ENCODE measurements at places on chromosomes 5 and 9.

GRCh38 chr9:132207215-132207614, 45.4 kb downstream of the NTNG2 start:
- no peak for DNase-seq

GRCh38 chr5:80738466-80738865, 83.7 kb upstream of the DHFR start:
- DNase-seq = no peak

- no peak for DNase-seq
Measured at GRCh38 chr5:155353231-155353630, 339.7 kb downstream of the KIF4B start.

DNA sequence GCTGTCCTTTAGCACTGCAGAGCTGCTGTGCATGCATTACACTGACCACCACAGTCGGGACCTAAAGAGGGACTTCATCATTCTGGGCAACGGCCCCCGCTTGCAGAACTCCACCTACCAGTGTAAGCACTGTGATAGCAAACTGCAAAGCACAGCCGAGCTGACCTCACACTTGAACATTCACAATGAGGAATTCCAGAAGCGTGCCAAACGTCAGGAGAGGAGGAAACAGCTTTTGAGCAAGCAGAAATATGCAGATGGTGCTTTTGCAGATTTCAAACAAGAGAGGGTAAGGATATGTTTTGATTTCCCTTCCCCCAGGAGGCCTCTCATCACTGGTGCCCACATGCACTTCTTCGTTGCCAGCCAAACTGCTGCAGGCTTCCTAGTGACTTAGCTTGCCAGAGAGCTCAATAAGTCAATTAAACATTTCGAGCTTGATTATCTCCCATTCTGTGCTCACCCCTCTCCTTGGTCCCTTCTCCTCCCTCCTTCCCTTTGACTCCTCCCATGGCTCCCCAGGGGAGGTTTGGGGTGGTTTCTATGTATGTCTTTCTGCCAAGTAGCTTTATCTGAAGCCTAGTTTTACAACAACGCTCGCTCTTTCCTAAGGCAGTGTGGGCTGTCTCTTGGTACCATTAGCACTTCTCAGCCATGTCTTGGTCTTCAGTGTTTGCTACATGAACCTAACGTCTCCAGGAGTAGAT, 66.7 kb downstream of the ZNF462 start:
- DNase-seq = no peak

DNA sequence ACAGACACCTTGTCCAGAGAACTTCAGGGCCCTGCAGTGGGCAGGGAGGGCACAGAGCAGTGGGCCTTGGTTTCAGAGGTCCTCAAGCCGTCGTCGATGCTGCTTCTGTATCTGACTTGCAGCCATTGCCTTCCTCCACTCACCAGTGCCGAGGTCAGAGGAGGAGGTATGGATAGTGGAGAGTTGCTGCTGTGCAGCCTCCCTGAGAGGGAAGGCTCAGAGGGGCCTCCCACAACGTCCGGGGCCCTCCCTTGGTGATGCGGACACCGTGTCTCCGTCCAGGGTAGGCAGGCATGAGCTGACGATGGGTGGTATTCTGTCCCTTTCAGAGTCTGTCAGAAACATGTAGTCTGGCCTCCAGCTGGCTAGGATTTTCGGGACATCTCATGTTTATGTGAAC, 73.9 kb downstream of the MVB12B start:
- DNase-seq = no peak

DNA sequence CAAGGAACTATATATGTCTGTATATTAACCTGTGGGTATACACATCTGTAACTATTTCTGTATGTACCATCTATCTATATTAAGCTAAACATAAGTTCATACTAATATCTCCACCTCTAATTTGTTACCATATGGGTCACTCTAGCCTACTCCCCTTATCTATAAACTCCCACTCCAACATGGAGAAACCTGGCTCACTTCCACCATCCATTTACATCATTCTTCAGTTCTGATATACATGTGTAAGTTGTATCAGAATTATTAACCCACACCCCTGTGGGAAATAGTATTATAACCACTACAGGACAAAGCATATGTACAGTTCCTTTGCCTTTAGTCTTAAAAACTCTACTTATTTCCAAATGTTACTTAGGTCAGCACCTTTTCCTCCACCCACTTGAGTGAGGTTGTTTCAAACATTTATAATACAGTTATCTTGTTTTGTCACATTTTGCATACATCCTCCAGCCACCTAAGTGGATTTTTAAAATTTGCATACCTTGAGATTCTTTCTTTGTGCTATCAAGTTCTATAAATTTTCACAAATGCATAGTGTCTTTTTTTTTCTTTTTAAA, 10.6 kb downstream of the NDFIP1 start:
- no peak for DNase-seq

GRCh38 chr9:130847306-130848217, 12.5 kb downstream of the ABL1 start:
- no peak for DNase-seq

- DNase-seq = no peak
Measured at GRCh38 chr5:110034056-110034600, 344.4 kb downstream of the MAN2A1 start.

GRCh38 chr5:72601861-72602260, 94.7 kb upstream of the ZNF366 start:
- DNase-seq = no peak

DNA sequence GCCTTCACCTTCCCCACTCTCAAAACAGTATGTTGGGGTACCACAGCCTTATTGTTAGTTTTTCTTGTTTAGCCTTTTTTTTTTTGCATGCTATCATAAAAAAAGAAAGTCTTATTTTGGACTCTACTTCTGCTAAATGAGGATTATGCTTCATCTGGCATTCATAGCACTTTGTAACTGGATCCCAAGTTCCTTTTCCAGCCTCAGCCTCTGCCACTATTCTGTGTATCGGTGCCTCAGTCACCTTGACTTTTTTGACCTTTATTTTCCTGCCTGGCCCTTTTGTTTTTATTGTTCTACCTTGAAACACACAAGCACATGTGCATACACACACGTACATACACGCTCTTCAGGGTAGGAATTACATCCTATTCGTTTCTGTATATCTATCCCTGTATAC, 8.5 kb upstream of the MAML1 start:
- DNase-seq = no peak

DNA sequence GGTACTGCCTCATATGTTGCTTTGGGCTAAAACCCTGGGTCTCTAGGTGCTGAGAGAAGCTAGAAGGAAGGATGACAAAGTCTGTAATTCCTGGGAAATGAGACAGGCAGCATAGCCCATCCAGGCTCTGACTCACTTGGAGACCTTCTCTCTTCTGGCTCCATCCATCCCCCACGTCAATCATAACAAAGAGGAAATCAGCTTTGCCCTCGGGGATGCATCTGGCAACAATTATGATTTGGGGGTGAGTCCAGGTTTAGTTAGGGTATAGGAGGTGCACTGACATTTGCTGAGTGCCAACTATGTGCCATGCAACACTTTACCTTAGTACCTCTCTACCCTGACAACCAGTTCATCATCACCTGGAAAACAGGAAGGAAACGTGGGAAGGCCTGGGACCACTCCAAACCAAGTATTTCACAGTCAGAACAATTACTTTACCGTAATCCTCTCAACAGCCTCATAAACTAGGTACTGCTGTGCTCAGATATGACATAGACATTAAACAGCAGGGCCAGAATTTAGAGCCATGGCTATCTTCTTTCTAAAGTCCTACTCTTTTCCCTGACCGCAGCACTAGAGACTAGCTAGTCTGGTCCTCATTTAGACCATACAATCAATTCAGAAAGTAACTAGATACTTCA, 39.1 kb upstream of the GZMA start:
- no peak for DNase-seq

- no peak for DNase-seq
Measured at GRCh38 chr5:133969654-133970324, 1.4 kb upstream of the C5orf15 start.

DNA sequence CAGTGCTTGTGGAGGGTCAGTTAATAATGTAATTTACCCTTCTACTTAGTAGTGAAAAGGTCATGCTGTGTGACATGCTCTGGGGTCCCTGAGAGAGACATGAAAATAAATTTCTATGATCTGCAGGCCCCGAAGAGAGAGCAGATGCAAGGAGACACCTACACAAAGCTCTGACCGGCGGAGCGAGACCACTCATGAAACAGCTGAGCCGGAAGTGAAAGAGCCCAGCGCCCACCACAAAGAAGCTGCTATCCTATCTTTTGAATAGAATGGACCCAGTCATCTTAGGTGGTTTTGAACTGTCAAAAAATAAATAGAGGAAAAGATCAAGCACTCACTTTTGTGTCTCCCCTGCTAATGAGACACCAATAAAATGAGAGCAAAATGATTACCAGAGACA, 190.0 kb downstream of the MED10 start:
- DNase-seq = peak; percentile 14

DNA sequence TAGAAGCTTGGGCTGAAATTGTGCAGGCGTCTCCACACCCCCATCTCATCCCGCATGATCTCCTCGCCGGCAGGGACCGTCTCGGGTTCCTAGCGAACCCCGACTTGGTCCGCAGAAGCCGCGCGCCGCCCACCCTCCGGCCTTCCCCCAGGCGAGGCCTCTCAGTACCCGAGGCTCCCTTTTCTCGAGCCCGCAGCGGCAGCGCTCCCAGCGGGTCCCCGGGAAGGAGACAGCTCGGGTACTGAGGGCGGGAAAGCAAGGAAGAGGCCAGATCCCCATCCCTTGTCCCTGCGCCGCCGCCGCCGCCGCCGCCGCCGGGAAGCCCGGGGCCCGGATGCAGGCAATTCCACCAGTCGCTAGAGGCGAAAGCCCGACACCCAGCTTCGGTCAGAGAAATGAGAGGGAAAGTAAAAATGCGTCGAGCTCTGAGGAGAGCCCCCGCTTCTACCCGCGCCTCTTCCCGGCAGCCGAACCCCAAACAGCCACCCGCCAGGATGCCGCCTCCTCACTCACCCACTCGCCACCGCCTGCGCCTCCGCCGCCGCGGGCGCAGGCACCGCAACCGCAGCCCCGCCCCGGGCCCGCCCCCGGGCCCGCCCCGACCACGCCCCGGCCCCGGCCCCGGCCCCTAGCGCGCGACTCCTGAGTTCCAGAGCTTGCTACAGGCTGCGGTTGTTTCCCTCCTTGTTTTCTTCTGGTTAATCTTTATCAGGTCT, at the start of gene C9orf72:
Gene C9orf72 (minus strand): TSS at position 564 of the 716 bp plus-strand sequence. CDS start 6,361 bp downstream, outside the sequence.
- DNase-seq = peak; percentile 83

DNA sequence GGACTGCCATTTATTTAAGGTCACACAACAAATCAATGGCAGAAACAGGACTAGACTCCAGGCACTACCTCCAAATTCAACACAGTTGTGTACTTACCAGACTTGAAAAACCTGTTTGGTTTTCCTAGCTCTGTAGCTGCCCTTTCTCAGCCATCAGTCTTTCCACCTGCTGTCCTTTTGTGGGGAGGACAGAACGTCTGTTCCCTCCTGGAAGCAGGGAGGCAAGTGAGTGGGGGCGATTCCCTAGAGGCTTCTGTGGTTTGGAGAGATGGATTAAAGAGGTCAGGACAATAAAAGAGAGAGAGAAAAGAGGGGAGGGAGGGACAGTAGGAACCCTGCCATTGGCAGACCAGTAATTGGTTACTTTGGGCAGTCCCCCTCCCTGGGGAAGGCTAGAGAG, 14.7 kb downstream of the ASTN2 start:
- no peak for DNase-seq

DNA sequence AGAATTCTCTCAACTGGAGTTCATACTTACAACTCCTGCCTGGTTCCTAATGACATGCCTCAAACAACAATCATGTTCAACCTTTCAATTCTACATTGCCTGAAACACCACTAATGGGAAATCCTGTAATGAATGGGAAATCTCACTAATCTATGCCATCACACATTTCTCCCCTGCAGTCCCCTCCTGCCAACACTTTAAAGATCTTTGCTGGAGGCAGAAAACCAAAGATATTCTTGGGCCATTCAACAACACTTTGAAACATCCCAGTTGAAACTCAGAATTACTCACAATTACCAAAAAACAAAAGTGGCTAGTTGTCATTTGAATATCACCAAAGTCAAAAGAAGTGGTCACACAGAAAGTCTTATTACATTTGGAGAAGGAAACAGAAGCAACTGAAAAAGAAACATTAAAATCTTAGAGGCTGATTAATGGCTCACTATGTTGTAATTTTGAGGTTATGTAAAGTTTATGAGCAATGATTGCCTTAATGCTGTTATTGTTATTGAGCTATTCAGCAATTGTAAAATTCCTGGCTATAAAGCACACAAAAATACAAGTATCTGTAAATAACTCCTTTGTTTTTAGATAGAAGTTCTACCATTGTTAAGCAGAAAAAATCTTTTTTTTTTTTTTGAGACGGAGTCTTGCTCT, 313.4 kb upstream of the SLC30A5 start:
- DNase-seq = no peak

DNA sequence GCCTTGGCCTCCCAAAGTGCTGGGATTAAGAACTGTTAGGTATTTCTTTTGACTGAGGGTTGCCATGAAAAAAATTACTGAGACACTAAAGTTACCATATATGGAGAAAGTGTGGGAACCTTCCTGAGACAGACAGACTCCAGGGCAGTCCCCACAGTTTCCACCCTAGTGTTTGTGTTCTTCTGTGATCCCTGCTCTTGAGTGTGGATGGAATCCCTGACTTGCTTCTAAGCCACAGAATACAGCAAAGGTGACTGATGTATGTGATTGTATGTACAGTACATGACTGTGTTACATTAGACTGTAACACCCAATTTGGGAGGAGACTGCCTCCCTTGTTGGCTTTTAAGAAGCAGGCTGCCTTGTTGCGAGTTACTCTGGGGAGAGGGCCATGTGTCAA, 24.7 kb upstream of the ADAM19 start:
- no peak for DNase-seq

DNA sequence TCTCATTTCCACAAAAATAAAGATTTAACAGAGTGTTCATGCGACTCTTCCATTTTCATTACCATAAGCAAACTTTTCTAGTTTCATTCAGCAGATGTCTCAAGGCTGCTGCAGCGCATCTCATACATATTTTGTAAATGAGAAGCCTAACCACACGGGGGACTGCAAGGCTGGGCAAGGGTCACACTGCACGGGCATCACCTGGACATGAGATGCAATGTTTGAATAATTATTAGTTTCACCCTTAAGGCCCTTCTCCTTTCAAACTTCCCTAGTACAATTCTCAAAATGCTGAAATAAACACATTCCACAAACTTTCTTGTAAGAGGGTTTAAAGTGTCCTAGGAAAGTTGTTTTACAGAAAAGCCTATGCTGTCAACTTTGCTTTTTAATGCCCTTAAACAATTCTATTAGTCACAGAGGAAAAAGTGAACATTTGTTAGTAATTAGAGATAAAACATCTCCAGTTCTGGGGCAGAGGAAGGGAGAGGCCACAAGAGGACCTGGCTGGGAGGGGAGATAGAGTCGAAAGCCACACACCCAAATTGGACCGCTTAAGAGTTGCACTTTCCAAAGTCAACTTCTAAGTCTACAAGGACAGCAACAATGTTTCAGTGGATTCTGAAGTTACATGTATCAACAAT, 1.3 kb downstream of the DENND1A start:
- DNase-seq = no peak

GRCh38 chr9:124040935-124041816, 29.6 kb downstream of the LHX2 start:
- DNase-seq = no peak
